Stimulated activated CD8-positive, alpha-beta memory T cell treated with anti-CD3 and anti-CD28 coated beads, Interleukin-12 subunit alpha, Interleukin-12 subunit beta, amount 100 ng/mL, for 1 hour (primary cell): ENCODE measurements at places on chromosomes 3 and 15.

GRCh38 chr3:46866720-46867549 lies 3.7 kb upstream of the MYL3 start:
- DNase-seq: peak; percentile 77

DNA sequence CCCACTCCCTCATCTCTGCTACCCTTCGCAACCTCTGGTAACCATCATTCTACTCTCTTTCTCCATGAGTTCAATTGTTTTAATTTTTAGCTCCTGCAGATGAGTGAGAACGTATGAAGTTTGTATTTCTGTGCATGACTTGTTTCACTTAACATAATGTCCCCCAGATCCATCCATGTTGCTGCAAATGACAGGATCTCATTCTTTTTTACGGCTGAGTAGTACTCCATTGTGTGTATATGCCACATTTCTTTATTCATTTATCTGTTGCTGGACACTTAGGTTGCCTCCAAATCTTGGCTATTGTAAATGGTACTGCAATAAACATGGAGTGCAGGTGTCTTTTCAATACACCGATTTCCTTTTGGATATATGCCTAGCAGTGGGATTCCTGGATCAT lies 12.1 kb downstream of the GALK2 start:
- DNase-seq: no peak

DNA sequence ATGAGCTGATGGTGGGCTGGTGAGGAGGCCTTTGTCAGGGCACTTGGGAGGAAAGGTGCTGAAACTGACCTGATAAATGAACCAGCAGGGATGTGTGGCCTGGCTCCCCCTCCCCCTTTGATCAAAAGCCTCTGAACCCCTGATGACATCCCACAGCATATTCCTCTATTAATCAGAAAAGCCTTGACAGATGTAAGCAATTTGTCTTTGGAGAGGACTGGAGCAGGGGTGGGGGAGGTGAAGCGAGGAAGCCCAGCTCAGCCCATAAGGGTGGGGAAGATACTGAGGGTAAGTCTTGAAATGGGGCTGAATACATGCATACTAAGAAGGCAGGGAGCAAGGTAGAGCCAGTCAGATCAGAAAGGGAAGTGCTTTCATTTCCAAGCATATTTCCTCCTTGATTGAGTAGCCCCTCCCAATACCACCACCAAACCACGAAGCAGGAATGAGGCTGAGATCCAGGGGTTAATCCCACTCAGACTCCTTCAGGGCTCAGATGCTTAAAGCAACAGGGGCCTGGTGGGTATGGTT lies 34.7 kb upstream of the MRPS22 start:
- DNase-seq: no peak

DNA sequence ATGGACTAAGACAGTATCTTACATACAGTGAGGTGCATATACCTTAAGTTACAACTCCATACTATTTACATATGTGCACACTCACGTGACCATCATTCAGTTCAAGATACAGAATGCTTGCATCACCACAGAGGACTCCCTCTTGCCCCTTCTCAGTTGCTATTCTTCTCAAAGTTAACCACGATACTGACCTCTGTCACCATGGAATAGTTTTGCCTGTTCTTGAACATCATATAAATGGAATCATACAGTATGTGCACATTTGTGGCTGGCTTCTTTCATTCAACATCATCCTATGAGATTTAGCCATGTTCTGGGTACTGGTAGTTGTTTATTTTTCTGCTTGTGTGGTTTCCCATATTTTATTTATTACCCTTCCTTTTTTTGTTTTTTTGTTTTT lies 10.4 kb upstream of the ZSCAN2 start:
- no peak for DNase-seq

- DNase-seq: no peak
These were observed 239.6 kb upstream of the NR2E3 start for GRCh38 chr15:71570736-71571135.

GRCh38 chr3:147851062-147851461 lies 441.9 kb downstream of the ZIC1 start:
- DNase-seq: no peak

GRCh38 chr15:86830304-86830703 lies 750.6 kb downstream of the AGBL1 start:
- DNase-seq: no peak

- DNase-seq: no peak
These were observed 12.4 kb downstream of the LAMP3 start for GRCh38 chr3:183149915-183150750.

DNA sequence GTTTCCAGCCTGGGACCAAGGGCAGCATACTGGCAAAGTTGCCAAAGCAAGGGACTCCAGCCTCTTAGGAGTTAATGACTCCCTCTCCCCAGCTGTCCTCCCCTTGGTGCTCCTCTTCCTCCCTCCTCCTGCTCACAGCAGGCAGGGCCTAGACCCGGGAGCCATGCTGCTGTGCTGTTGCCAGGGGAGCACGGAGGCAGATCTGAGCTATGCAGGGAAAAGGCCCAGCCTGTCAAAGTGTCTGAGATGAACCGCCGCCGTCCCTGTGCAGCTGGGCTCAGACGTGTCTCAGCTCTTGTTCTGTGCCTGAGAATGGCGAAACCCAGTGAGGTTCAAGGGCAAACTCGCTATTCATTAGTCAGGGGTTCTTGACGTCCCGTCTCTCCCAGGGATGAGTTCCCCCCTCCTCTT lies 60.8 kb upstream of the POLG start:
- DNase-seq: no peak
